Stimulated activated CD4-positive, alpha-beta T cell treated with anti-CD3 and anti-CD28 coated beads, Interleukin-15, amount 100 ng/mL, for 1 hour (primary cell): ENCODE measurements at places on chromosomes 6 and 20.

DNA sequence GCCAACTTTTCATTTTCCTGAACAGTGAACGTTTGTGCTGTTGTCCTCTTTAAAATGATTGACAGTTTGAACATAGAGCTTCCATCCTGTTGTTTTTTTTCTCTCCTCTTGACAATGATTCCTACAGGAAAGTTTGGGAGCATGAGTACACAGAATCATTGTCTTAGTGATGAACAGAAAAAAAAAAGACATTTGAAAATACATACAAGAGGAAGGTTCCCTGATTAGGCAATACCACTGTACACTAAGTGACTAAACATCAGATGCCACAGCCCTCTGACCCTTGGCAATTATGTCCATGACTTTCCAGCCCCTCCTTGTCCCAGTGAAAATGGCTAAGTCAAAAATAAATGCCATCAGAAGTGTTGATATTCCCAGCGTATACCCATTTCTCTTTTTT lies 71.5 kb downstream of the RTN4IP1 start:
- no peak for DNase-seq

DNA sequence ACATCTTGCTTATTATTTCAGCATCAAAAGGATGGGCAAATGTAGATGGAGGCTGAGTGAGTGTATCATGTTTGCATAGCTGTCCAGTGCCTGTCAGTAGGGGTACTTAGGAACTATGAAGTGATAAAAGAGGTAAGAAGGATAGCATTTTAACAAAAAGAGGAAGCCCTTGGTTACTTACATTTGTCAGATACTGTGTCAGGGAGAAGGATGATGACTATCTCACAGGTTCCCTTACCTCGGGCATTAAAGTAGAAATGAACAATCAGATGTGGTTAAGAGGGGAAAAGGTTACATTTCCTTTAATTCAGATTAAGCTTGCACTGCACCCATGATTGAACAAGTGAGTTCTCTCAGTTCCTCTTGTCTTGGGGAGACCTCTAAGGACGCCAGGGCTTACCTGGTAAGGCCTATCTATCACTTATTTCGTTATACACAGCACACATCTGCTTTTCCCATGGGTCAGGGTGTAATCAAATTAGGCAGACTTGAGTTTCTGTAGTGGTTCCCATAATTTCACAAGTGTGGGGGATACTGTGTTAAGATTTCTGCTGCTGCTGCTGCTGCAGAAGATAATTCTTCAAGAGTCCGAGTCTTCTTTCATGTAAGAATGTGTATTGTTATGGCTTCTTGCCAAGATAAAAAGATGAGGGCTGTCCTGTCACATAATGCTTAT lies 4.5 kb downstream of the FOXO3 start:
- no peak for DNase-seq

DNA sequence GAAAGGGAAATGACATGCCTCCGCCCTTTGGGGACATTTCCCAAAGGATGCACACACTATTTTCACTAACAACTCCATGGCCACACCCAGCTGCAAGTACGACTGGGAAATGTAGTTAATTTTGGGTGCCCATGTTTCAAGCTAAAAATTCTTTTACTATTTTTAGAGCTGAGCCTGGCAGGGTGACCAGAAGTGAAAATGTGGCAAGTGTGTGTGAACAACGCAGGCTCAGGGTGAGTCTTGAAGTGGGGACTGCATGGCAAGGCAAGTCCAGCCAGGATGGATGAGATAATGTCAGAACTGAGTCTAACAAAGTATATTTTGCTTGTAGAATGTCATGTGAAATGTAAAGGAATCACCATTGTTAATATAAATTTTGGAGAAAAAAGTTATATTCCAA lies 17.0 kb upstream of the CD109 start:
- no peak for DNase-seq

GRCh38 chr6:5423251-5423650 lies 161.9 kb downstream of the FARS2 start:
- DNase-seq: no peak

GRCh38 chr20:3753501-3754275 lies 13.9 kb downstream of the ADISSP start:
- DNase-seq: no peak

GRCh38 chr20:36634342-36634741 lies 11.7 kb downstream of the SLA2 start:
- no peak for DNase-seq

GRCh38 chr20:20665606-20666332 lies 46.7 kb downstream of the RALGAPA2 start:
- DNase-seq: no peak

GRCh38 chr6:107116328-107116892 lies 1.1 kb upstream of the BEND3 start:
- no peak for DNase-seq

GRCh38 chr6:30615958-30616810 lies 859 bp downstream of the PPP1R10 start:
- DNase-seq: no peak

DNA sequence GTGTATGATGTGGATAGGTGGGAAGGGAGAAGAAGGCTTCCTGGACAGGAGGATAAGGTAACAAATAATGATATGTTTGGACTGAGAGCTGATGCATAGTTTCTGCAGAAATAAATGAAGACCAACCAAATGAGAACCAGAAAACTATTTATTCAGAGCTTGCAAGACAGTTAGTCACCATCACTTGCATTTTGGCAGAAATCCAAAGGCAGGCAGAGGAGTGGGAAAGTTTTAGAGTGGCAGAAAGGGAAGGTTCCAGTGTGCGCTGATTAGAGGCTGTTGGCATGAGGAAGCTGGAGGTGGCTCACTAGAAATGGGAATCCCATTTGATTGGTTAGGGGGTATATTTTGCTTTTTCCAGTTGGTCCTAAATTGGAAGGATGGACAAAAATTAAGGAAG lies 13.0 kb upstream of the F13A1 start:
- DNase-seq: no peak

- no peak for DNase-seq
Observed at GRCh38 chr6:109377717-109378116, 4.5 kb downstream of the CD164 start.

GRCh38 chr20:57322476-57322875 lies 7.1 kb upstream of the SPO11 start:
- DNase-seq: no peak

GRCh38 chr20:47782920-47783552 lies 2.2 kb downstream of the SULF2 start:
- no peak for DNase-seq

DNA sequence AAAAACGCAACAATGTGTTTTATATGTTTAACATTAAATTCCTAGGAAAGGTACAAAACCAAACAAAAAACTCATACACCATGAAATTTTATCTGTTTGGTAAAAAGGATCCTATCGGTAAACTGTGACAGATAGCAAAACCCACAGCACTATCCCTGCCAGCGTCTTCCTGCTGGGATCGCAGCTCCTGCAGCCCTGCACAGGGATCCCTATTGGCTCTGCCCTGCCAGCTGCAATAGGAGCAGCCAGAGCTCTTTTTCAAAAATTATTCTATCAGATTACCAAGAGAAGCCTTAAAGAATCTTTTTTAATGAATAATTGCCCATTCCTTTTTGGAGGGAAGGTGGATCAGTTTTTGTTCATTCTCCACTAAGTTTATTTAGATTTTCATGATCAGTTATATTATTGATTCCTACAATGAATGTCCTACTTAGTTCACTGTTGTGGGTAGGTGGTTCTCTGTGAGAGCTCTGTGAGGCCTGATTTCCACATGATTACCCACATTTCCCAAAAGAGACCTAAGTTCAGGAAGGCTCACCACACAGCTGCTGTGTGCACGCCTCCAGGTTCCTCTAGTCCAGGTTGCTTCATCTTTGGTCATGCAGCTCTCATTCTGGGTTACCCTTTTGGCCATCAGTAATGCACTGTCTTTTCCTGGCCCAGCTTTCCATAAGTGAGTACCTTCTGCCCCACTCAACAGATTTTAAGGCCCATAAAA lies 293.8 kb downstream of the FRK start:
- DNase-seq: no peak

DNA sequence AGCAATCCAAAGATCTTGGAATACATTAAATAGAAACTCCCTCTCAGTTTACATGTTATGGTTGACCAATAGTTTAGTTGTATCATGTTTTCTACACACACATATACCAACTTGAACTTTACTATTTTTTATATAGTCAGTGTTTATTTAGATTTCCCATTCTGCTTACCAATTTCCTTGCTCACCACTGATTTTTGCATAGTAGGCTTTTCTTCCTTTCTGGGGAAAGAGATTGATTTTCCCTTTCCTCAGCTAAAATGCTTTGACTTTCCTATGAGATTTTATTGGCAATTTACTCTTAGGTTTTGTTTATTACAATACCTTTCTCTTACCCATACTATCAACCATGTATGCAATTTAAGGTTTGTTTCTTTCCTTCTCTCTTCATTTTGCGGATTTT lies 665.6 kb downstream of the PTPRT start:
- DNase-seq: no peak

DNA sequence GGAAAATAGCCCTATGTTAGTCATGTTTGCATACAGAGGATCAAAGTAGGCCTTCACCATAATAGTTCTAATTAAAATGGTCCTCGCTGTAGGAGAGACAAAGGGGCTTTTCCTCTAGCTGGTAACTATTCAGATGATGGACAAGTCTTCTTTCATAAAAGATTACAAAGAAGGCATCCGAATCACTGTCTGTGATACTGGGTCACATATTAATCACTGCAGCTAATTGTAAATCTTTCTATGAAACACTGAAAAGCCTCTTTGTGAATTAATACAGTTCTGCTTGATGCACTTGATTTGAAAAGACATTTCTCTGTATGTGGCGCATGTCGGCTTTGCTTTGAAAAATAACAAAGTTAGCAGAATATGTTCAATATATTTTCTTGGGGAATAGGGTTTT lies 520.8 kb downstream of the KIF16B start:
- no peak for DNase-seq

DNA sequence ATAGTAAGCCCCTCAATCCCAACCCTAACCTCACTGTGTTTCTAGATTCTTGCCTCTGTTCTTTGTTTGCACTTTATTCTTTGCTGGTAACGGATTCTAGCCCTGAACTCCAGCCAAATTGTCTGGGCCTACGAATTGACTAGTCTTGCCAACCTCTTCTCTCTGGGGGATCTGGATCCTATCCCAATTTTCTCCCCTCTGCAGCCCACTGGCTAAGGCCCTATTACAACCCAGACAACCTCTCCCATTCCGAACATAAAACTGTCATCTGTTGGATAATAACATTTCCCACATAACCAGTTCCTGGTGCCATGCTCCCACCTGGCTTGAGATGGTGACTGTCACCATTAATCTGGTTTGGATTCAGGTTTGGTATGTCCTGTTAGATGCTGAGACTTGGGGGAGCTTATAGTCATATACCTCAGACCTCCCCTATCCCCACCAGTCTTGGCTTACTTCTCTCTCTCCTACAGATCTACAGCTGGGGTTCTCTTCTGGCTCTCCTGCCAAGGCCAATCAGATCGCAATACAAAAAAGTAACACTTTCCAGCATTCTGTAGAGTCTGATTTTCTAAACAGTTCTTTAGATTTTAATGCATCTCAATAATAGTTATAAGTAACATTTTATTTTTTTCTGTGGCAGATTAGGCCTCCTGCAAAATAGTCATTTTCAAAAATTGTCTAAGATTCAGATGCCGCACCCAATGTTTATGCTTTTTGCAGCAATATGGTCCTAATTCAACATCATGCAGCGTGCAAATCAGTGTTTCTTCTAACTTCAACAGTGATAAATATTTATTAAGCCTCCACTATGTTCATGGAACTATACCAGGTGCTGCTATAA lies 29.8 kb upstream of the AHI1 start:
- no peak for DNase-seq

GRCh38 chr6:39917329-39917728 lies 16.9 kb downstream of the MOCS1 start:
- no peak for DNase-seq

GRCh38 chr6:28816909-28817807 lies 106.6 kb downstream of the TRIM27 start:
- no peak for DNase-seq

DNA sequence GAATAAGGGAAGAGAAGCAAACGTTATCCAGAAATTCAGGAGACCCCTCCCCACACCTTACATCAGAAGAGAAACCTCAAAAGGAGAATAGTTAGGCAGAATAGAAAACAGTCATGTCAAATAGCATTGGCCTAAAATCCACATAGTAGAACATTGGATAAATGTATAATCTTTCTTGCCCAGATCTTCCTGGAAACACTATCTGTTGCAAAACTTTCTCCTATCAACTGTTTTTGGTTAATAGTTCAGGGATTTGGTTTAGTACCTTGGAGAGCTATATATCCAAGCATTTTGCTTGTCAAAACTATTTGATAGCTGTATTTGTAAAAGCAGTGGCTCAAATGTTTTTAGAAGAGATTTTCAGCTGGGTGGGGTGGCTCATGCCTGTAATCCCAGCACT lies 74.3 kb upstream of the PHACTR2 start:
- no peak for DNase-seq

GRCh38 chr6:28709478-28710349 lies 184.0 kb downstream of the GPX5 start:
- no peak for DNase-seq

DNA sequence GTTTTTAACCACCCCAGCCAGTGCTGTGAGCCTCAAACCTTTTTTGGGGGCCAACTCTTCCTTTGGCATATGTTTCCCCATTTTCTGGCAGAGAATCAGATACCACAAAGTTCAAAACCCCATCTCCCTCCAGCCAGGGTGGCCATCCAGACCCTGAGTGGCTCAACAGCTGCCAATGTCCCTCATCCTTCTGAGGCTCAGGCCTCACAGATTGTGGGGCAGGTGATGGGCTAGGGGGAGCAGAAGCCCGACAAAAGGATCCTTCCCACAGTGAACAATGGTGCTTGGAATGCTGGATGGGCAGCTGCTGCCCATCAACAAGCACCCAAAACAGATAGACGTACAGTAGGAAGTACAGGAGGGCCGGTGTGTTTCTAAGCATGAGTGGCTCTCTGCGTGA lies 42.6 kb upstream of the IL17A start:
- DNase-seq: no peak

DNA sequence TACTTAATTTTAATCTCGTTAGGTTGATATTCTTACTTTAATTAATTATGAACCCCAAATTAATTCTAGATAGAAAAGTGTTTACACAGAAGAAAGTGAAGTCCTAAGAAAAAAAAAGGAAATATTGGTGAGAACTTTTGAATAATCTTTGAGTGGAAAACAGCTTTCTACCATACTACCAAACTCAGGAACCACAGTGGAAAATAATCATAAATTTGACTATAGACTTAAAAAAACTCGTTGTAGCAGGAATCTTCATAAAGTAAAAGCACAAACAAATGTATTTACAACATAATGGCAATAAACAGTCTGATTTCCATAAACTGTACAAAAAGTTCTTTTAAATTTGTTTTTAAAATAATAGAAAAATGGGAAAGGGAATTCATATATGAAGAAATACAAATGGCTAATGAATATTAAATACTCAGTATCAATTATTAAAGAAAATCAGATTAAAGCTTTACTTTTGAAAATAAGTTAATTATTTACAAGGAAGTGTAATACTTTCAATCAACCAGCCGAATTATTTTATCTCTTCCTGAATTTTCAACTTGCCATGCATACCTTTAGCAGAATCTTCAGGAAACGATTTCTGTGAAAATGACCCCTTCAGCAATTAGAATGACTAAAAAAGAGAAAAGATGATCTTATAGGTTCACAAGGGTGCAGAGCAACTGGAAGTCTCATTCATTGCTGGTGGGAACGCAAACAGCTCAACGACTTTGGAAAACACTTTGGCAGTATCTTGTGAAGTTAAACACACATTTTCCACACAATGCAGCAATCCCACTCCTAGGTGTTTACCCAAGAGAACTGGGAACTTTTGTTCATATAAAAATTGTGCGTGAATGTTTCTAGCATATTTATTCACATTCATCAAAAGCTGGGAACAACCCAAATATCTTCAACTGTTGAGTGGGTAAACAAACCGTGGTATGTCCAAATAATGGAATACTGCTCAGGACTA lies 38.5 kb upstream of the BMP6 start:
- DNase-seq: no peak

- DNase-seq: no peak
Observed at GRCh38 chr6:80940571-80940970, 811.9 kb downstream of the TENT5A start.
